ENCODE measurements at places on chromosomes 4 and X. TPM values are rescaled to one million over a fixed set of nuclear protein-coding genes. Genes with fewer than 3 reads are reported as not detected.

BEX1 gene
- not detected for total RNA-seq

EREG gene
- total RNA-seq: 9.5 TPM

GSX2 gene
- not detected for total RNA-seq

TMEM255A gene
- total RNA-seq: 0.34 TPM

ERCC6L gene
- 10.7 TPM for total RNA-seq

ZNF732 gene
- not detected for total RNA-seq

CENPVL2 gene
- total RNA-seq: not detected

DCHS2 gene
- 0.01 TPM for total RNA-seq
